Right atrium auricular region (tissue), 2 donors: ENCODE measurements at places on chromosomes 16 and 17.

DNA sequence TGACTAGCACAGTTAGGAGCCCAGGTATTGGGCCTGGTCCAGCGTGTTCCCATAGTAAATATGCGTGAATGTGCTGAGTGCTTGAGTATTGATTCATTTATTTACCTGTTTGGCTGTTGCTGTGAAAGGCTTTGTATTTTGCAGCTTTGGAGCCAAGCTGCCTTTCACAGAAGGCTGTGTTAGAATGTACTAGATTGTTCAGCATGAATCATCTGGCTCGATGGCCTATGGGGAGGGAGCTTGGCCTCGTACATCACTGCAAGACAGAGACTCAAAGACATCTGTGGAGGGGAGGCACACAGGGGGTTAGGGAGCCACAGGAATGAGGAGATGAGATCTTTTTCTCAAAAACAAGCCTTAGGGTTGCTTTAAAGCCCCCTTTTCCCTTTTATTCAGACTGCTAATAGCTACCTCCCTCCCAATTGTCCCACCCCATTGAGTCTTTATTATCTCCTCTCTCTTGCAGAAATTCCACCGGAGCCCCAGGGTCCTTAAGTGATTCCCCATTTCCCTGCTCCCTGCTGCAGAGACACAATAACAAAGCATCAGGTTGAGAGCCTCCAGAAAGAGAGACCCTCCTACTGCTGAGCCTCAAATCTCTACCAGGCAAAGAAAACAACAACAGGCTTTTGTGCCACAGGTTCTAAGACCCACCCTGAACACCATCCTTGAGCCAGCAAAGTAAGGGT is 307.2 kb downstream of the ABCC12 start:
- no peak for DNase-seq
- no peaks in the 10 kb centered on the region for H3K4me1 ChIP-seq
- no peaks in the 10 kb centered on the region for H3K27me3 ChIP-seq
- H3K4me3 ChIP-seq: no peak overlapping the region

DNA sequence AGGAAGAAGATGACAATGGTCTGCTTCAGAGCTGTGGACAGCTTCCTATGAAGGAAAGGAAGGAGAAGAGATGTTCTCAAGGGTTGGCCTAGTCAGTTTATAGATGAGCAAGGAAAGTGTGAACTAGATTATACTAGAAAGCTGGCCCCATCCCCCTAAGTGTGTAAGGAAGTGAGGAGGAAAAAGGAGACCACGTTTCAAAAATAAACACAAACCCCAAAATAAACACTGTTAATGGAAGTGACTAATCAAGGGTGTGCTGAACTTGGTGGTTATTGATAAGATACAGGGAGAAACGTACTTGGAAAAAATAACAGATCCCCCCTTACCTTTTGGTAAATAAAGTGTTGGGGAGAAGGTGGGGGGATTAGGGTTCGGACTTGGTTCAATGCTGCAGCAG is 267.1 kb downstream of the SOX9 start:
- no peak for DNase-seq
- no peaks in the 10 kb centered on the region for H3K4me1 ChIP-seq
- no peak overlapping the region for H3K27ac ChIP-seq
- H3K27me3 ChIP-seq: no peaks in the 10 kb centered on the region
- no peaks in the 10 kb centered on the region for H3K36me3 ChIP-seq
- H3K4me3 ChIP-seq: no peak overlapping the region

DNA sequence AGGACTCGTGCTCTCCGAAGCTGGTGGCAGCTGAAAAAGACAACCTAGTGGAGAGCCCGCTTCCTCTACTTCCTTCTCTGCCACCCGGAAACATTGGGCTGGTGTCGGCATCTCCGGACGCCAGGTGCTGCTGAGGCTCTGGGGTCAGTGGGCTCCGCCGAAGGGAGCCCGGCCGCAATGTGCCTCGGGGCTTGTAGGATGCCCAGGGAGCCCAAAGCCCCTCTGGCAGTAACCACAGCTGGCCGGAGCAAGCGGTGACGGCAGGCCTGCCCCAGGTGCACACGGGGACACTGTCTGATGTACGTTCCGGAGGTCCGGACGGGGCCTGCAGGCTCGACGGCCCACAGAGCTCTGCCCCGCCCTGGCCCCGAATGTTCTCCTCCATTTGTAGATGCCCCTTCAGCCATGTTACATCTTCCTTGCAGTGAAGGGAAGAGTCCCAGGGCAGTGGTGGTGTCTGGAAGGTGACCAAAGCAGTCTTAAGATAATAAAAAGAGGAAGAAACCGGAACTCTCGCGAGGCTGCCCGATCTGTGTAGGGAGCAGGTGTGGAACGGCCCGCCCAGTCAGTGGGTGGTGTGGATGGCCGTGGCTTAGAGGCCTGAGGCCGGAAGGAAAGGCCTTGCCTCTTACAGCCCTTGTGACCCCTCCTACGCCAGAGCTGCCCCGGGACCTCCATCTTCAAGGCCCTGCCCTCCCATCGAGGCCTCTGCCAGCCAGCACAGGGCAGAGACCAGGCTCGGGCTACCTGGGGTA is 22.6 kb downstream of the NDUFAF8 start:
- H3K27me3 ChIP-seq: no peaks in the 10 kb centered on the region
- H3K27ac ChIP-seq: no peak overlapping the region
- H3K4me1 ChIP-seq: no peaks in the 10 kb centered on the region
- H3K4me3 ChIP-seq: no peak overlapping the region
- peaks cover 52% of the 10 kb centered on the region for H3K36me3 ChIP-seq

DNA sequence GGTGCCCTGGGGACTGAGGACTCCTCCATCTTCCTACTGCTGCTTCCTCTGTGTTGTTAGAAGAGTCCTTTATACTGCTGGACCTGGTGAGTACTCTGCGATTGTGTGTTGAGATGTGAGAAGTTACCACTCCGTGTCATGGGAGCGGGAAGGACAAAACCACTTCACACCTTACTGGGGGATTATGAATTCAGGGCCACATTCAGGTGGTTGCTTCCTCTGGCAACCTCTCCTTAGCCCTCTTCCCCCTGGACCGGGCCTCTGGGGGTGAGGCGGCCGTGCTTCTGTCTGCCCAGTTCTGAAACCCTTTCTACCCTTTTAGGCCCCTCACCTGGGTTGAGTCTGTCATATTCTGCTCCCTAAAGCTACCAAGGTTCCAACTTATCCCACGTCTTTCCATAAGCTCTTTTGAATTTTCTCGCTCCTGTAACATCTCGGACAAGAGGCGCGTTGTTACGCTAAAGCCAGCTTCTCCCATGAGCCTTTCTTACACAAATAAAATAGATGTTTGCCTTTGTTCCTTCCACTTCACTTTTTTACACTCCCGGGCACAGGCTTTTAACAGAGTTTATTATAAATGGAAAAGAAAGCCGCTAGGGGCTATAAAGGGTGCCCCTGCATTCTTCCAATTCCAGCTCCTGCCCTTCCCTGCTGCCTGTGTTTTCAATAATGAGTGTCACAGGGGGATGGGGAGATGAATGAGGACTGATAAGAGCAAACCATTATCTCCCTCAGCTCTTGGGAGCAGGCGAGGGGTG is 20.7 kb upstream of the CDH13 start:
- H3K4me1 ChIP-seq: no peaks in the 10 kb centered on the region
- no peaks in the 10 kb centered on the region for H3K27me3 ChIP-seq
- H3K4me3 ChIP-seq: no peak overlapping the region
- no peak overlapping the region for H3K27ac ChIP-seq
- DNase-seq: no peak
- H3K36me3 ChIP-seq: no peaks in the 10 kb centered on the region

DNA sequence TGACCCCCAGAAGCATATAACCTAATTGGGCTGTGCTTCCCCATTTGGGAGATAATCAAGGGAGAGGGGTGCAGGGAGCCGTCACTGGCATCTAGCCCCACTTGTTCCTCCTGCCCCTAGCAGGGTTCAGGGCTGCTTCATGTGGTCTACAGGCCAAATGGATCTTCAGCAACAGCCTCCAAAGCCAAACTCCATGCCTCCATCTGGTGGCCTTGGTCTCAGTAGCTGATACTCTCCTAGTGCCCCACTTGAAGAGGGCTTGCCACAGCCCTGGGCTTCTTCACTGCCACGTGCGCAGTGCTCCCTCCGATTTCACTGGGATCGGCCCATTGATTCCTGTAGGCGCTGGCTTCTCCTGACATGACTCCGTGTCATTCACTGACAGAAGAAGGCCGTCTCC is 24.6 kb downstream of the LYRM9 start:
- H3K27ac ChIP-seq: no peak overlapping the region
- no peaks in the 10 kb centered on the region for H3K27me3 ChIP-seq
- H3K4me3 ChIP-seq: no peak overlapping the region
- no peaks in the 10 kb centered on the region for H3K4me1 ChIP-seq

- no peak overlapping the region for H3K4me3 ChIP-seq
- peaks cover 10% of the 10 kb centered on the region for H3K4me1 ChIP-seq
- H3K36me3 ChIP-seq: no peaks in the 10 kb centered on the region
- DNase-seq: no peak
- H3K27ac ChIP-seq: no peak overlapping the region
These were observed 46.8 kb downstream of the HIC1 start for GRCh38 chr17:2101448-2102257.

DNA sequence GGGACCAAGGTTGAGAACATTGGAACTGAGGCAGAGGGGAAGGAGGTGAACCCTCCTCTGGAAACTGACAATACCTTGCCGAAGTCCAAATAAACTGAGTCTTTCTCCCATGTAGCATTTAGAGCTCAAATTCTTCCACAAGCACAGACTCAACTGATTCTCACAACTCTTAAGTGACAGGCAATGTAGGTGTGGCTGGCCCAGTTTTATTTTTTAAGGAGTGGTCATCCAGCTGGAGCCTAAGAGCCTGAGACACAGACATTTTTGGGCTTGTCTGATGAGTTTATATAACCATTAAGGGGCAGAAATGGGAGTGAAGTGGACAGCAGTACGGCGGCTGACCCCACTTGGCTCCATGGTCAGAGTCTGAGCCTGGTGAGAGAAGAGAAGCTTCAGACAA is 10.8 kb downstream of the RCVRN start:
- H3K27ac ChIP-seq: no peak overlapping the region
- no peak overlapping the region for H3K4me3 ChIP-seq
- no peaks in the 10 kb centered on the region for H3K36me3 ChIP-seq
- no peaks in the 10 kb centered on the region for H3K27me3 ChIP-seq

DNA sequence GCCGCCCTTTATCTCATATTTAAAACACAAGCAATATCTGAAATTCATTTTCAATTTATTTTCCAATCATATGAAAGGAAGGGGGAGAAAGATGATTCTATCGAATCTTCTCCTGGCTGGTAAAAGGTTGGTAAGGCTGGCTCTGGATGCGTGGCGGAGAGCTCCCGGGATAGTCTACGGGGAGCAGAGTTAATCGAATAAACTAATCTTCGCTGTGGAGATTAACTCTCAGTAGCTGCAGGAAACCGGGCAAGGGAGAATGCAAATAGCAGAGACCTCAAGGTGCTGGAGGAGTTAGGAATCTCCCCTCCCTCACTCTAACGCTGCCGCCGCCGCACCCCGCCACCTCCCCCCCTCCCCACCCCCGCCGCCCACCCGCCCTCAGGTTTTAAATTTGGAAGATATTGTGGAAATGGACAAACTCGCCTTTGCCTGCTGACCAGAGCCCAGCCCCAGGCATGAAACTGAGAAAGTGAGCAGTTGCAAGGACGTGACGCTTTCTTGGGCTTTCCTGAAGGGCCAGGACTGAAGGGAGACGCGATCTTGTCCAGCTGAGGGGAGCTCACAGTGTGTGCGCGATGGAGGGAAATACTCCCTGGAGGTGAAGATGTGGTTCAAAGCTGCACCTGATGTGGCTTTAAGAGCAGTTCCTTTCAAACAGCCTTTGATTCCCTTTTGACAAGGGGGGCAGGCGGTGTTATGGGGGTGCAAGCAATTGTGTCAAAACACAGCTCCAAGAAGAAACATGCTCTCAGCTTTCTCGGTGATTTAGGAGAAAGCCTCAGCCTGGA is 308.2 kb upstream of the IRX3 start:
- no peak overlapping the region for H3K4me3 ChIP-seq
- H3K4me1 ChIP-seq: no peaks in the 10 kb centered on the region
- H3K27ac ChIP-seq: no peak overlapping the region
- no peak for DNase-seq
- H3K27me3 ChIP-seq: no peaks in the 10 kb centered on the region
- no peaks in the 10 kb centered on the region for H3K36me3 ChIP-seq

DNA sequence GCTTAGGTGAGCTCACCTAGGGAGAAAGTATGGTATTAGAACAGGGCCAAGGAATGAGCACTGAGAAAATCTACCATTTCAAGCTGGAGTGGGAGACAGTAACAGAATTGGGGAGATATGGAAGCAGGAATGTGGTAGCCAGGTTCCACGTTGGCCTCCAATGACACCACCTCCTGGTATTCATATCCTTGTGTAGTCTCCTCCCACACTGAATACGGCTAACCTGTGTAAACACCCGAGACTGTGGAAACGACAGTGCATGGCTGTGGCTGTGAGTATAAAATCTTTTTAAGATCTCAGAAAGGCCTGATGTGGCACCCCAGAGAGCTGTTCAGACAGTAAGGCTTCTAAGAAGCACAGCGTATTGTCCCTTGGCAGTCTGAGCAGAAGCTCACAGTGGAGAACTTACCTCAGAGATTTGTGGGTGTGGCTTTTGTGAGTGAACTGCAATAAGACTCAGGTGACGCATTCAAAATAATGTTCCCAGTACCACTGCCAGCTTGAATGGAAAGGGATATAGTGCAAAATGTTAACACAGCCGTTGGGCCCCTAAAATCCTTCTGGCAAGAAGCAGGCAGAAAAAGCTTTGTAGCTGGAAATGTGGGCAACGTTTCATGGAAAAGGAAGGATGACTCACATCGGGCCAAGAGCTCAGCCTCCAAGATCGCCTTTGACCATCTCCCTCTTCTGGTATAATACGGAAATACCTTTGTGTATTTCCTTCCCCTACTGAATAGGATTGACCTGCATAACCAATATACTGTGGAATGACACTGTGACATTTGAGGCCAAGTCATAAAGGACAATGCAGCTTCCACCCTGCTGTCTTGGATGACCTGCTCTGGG is 14.4 kb downstream of the SDR42E1 start:
- no peak for DNase-seq
- no peak overlapping the region for H3K4me3 ChIP-seq
- no peak overlapping the region for H3K27ac ChIP-seq
- H3K36me3 ChIP-seq: no peaks in the 10 kb centered on the region
- no peaks in the 10 kb centered on the region for H3K27me3 ChIP-seq
- H3K4me1 ChIP-seq: peaks cover 8% of the 10 kb centered on the region

DNA sequence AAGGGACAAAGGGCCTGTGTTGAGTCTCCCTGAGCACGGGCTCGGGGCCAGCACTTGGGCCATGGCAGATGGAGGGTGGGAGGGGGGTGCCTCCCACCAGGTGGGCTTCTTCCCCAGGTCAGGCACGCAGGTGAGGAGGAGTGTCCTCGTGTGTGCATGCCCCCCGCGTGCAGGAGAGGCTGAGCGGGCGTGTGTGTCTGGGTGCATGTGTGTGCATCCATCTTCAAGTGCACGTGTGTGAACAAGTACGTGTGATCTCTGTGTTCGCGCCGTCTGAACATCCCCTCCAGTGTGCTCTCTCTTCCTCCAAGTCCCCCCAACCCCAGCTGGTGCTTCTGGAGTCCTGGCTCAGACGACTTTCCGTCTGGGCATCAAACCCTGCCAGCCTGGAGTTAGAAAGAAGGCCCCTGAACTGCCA is 2.7 kb upstream of the ZG16B start:
- no peak overlapping the region for H3K4me3 ChIP-seq
- H3K4me1 ChIP-seq: no peaks in the 10 kb centered on the region
- no peak for DNase-seq
- H3K27me3 ChIP-seq: no peaks in the 10 kb centered on the region
- H3K27ac ChIP-seq: no peak overlapping the region
- H3K36me3 ChIP-seq: no peaks in the 10 kb centered on the region
